ENCODE measurements at places on chromosomes 7 and 10.

DNA sequence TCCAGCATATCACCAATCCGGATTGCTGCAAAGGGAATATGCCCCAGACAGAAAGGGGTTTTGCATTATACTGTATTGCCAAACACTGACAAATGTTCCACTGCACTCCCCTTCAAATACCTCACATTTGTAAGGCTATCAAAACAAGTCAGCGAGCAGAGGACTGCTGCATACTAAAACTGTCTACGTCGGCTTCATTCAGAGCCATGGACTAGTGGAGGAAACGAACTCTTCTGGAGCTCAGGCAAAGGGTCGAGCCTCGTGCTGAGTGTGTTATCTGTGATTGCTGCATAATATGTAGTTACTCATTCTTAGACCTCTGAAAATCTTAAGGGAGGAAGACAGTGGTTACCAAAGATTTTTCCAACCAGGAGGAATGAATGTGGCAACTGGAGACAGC is 200.2 kb downstream of the DYNC1I1 start:
- no peak for DNase-seq

DNA sequence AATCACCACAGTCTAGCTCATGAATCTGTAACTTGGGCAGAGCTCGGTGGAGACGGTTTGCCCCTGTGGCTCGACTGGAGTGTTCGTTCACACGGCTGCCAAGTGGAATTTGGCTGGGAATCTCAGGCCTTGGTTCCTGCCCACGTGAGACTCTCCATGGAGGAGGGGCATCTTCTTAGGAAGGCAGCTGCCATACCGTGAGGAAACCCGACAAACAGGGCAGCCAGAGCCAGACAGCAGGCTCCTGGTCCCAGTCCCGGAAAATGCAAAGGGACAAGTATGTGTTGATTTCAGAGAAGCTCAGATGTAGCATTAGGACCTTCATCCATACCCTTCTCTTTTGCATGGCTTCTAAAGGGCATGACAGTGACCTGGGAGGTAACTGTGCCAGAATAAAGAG is 26.6 kb downstream of the AMZ1 start:
- DNase-seq, result no peak

- DNase-seq, result peak; percentile 9
Observed at GRCh38 chr10:27297844-27298521, 57.4 kb upstream of the ACBD5 start.

- no peak for DNase-seq
Observed at GRCh38 chr7:90843472-90843871, 247.4 kb downstream of the CDK14 start.

GRCh38 chr7:37768611-37769010 is 79.8 kb upstream of the NME8 start:
- no peak for DNase-seq

Data from HT1080 (cell line).